Activated CD4-positive, CD25-positive, alpha-beta regulatory T cell (primary cell): ENCODE measurements at places on chromosomes 6 and 20.

- DNase-seq, result no peak
Measured at GRCh38 chr20:2602046-2602735, 50.2 kb upstream of the NOP56 start.

DNA sequence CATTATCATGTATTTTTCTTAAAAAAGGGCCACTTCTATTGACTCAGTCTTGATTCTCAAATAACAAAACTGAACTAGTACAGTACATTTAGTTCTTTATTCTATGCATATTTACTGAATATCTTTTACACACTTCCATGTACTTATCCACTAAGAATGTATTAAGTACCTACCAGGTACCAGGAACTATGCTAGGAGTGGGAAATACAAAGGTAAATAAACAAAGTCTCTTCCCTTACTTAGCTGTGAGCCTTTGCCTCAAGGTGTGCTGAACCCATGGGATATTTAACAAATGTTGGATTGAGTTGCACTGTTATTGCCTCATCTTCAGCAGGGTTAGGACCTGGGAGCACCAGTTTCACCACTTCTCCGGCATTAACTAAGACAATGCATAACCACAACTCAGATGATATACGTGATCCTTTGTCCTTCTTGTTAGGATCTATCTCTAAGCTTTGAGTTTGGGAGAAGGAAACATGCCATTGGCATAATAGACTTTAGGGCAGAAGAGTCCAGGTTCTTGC is 533.9 kb downstream of the TFAP2B start:
- no peak for DNase-seq

DNA sequence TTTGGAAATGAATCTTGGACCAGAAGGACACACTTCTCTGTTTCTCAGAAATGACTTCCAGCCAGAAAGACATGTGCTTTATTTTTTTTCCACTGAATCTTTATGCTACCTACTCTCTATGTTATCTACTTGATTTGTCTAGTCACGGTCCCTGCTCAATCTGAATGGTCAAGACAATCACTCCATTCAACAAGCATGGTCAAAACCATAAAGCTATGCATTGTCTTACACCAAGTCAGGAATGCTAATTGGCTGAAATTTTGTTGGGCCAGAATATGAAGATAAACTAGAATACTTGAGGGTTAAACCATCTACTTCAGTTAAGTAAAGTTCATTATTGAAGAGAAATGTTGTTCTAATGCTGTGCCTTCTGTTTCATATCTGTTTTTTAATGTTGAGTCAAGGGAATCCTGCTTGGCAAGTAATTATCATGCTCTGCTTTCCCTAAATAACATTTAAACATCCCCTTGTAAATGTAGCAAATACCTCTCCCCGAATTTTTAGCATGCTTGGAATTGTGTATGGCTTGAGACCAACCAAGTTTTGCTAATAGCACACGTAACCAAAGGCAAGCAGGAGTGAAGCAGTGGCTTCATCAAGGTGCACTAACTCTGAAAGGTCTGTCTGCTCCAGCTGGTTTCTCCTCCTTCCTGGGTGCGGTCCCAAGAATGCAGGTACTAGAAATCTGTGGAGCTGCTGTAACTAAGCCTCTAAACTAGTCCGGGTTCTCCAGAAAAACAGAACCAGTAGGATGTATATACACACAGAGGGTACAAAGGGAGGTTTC is 190.3 kb upstream of the CDYL start:
- no peak for DNase-seq

- no peak for DNase-seq
Measured at GRCh38 chr6:135331002-135331401, 149.9 kb downstream of the MYB start.

DNA sequence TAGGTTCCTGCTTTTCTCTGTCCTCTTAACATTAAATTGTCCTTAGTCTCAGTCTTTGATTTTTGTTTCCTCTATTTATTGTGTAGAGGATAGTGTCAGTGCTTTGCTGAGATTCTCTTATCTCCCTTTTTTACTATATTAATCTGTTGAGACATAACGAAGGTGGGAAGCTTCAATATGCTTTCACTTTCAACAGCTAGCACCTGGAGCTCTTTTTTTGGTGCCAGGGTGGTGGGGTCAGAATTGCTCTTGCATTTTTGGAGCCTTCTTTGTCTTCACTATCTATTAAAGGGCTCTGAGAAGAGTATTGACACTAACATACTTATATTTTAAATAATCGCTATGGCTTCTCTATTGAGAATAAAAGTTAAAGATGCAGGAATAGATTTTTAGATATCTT is 97.1 kb upstream of the EPHA7 start:
- DNase-seq, result no peak
